ENCODE measurements at places on chromosomes 1 and 21.

- DNase-seq = no peak
Observed at GRCh38 chr1:164154622-164155021, 404.4 kb upstream of the PBX1 start.

DNA sequence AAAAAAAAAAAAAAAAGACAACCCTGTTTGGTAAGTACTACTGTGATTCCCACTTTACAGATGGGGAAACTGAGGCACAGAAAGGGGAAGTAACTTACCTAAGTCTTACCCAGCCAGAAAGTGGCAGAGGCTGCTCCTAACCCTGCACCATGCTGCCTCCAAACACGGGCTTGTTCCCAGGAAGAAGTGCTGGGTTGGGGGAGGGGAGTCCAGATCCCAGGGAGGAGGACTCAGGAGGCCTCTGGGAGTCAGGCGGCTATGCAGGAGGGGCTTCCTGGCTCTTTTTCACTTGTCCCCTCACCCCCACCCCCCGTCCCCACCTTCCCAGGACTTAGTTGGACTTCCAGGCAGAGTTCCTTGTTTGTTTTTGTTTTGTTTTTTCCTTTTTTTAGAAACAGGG, 23.9 kb downstream of the PIK3CD start:
- no peak for DNase-seq

DNA sequence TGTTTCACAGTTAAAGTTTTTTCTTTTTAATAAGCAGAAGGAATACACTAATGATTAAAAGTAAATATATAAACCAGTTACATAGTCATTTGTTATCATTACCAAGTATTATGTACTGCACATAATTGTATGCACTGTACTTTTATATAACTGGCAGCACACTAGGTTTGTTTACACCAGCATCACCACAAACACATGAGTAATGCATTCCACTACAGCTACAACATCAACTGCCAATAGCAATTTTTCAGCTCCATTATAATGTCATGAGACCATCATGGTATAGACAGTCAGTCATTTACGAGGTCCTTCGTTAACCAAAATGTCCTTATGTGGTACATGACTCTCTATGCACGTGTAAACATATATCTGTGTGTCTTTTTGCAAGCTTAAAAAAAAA, 35.2 kb downstream of the SCYL3 start:
- no peak for DNase-seq

DNA sequence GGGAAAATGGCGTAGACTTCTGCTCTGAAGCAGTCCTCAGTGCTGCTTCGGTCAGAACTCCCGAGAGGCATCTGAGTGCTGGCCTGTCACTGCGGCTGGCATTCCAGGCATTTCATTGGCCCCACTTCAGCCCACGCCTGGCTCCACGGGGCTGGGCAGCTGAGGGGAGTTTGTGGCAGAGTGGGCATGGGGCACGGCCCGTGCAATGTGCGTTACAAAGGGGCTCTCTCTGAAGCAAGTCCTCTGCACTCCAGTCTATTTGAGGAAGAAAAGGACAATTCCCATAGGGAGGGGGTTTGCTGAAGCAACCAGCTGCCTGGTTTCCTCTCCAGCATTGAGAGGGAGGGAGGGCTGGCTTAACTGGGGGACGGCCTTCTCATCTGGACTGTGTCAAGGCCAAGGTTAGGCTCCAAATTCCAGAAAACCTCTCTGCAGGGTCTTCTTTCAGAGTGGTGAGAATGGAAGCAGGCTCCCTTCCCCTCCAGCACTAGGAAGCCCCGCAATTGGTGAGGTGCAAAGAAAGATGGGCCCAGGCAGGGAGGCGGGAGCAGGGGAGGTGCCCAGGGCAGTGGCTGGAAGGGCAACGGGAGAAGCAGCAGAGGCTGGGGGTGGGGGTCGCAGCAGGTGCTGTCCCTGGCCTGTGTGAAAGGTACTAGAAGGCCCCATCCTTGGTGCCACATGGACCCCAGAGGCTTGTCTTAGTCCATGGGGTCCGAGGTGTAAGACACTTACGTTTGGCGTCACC, 21.1 kb upstream of the GPR157 start:
- DNase-seq = no peak

DNA sequence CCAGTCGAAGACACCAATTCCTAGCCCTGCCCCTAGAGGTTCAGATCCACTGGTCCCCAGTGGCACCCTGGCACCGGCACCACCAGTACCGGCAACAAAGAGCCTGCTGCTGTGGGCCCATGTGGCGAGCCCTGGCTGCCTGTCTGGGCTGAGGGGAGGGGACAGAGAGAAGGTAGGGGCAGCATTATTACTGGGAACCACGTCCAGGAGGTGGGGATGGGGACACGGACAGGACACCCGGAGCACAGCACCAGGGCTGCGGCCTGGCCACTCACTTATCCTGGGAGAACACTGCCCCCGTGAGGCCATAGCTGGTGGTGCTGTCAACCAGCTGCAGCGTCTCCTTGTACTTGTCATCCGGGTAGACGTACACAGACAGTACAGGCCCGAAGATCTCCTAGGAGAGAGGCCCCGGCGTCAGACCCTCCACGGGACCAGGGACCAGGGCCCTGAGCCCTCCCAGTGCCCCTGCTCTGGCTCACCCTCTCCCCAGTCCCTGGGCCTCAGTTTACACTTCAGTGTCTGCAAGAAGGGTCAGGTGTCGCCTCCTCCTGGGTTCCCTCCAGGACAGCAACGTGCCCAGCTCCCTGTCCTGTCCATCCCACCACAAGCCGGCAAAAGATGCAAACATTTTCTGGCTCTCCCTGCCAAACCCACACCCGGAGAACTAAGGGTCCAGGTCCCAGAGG, 15.8 kb upstream of the TAS1R2 start:
- peak; percentile 17 for DNase-seq

DNA sequence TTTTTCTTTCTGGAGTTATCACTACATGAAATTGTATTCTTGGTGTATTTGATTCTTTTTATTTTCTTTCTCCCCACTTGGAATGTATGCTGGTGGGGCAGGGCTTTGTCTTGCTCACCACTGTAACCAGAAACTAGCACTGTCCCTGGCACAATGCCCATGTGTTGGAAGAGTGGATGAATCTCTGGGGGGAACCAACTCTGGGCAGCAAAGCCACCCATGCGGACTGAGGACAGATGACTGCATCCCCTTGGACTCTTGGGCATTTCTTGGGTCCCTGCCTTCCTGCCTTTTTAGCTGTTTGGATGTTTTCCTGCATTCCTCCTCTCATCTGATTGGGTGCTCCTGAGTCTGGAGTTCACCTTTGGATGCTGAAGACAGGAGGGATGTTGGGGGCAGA, 6.1 kb downstream of the CYP4B1 start:
- no peak for DNase-seq

GRCh38 chr1:87403061-87403820, 74.6 kb downstream of the LMO4 start:
- DNase-seq = no peak

DNA sequence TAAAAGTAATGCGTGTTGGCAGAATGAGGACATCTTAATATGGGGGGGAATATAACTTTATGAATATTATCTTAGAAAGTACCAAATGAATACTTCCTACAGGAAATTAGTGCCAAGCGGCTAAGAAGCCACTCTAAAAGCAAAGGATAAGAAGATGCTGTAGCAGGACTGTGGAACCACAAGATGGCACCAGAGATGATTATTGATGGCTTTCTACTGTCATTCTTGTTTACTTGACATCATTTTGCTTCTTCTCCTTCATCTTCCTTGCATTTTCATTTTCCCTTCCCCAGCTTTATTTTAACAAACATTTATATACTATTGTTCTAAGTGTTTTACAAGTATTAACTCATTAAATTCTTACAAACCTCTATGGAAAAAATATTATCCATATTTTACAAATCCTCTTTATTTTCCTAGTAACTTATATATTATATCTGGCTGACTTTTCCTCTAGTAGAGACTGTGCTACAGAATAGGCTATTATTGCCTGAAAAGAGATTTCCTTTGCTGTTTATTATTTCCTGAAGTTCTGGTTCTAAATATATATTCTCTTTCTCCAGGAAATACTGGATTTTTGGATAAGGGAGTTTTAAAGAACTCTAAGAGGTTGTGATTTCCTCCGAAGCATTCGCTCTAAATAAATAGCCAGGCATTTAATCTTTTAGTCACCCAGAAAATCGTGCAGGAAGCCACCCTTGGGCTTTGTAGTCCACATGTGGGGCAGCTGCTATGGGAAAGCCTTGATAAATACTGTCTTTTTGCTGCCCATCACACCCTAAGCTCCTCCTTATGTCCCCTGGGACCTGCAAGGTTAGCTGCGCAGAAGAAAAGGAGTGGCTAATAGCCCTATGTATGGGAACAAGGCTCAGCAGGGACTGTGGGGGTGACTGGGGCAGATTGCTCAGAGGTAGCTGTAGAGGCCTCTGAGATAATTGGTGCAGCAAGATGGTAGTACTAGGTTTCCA, 69.8 kb downstream of the TPR start:
- DNase-seq = no peak

GRCh38 chr1:33758698-33759097, 105.2 kb upstream of the HMGB4 start:
- DNase-seq = no peak

GRCh38 chr1:224745924-224746323, 129.8 kb downstream of the CNIH3 start:
- DNase-seq = no peak

- no peak for DNase-seq
Observed at GRCh38 chr1:202289009-202289408, 52.7 kb downstream of the UBE2T start.

DNA sequence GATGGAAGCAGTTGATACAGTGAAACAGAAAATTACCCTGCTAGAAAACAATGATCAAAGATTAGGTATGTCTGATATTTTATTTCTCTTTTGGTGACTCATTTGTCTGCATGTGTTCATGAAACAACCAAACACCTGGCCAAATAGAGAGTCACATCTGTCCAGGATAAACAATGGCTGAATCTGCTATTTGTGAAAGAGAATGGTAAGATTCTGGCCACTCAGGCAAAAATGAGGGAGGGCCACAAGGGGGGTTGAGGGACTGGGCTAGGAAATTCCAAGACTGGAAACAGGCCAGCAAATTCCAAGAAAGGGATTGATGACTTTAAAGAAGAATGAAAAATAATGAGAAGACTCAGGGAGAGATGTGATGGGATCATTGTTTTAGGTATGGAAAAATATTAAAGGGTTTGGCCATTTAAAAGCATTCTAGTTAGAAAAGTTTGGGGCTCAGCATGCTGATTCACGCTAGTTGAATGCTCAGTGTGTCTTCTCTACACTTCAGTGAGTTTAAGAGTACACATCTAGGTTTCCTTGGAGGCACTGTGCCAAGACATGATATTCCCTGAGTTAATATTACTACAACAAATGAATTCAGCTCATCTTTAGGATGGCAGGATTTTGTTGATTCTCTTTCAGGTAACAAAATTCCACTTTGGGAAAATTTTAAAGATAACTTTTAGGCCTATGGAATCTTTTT, 44.9 kb downstream of the TRAF5 start:
- DNase-seq = no peak

DNA sequence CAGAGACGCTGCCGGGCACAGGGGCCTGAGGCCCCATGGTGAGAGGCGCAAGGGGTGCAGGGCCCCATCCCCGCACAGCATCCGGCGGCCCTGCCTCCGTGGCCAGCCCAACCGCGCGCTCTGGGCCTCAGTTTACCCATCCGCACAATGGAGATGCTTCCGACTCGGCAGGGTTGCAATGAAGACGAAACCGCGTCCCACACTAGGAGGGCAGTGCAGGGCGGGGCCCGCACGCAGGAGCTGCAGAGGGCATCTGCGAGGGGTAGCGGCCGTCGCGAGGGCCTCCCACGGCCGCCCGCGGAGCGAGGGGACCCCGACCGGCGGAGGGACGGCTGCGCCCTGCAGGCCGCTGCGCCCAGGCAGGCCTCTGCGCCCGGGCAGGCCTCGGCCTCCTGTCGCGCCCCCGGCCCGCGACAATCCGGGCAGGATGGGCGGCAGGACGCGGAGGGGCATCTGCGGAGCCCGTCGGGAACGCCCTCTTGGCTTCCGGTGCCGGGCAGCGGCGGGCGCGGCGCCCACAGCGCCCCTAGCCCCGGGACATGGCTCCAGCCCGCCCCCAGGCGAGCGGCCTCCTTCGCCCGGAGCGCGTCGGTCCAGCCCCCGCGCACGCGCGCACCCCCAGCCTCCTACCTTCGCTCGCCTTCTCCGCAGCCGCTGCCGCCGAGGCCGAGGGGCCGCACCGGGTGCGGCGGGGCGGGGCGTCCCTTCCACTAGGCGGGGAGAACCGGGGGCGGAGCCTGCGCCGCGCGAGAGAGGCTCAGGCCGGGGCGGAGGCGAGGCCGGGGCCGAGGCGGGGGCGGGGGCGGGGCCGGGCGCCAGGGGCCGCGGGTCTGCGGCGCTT, 15.3 kb downstream of the RNU1-1 start:
- peak; percentile 81 for DNase-seq

- no peak for DNase-seq
Observed at GRCh38 chr1:60898987-60899386, 183.4 kb upstream of the NFIA start.

DNA sequence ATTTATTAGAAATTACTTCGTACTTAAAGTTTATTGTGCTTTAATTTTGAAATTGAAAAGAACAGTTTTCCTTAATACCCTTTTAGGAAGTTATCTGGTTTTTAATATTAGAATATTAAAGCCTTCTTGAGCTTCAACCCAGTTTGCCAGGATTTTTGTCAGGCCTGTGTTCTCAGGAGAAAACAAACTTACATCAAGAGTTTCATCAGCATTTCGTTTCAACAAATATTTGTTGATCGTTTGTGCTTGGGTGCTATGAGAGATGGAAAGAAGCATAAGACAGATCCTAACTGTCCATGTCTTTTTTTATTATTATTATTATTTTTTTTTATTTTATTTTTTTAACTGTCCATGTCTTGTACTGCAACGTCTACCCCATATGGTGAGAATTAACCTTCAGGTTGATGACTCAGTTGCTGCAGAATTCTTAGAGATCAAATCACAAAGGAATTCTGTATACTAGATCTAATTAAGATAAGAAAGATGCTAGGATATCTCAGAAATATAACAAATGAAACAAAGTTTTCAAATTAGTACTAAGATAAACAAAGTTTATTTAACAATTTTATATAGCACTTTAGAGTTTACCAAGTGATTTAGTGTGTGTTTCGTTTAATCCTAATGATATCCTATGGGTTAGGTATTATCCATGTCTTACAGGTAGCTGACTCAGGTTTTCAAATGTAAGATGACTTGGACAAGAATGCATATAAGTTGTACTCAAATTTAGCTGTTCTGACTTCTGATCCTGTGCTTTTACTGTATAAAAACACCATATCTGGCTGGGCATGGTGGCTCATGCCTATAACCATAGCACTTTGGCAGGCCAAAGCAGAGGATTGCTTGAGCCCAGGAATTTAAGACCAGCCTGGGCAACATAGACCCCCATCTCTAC, 14.3 kb downstream of the FBXO28 start:
- no peak for DNase-seq

DNA sequence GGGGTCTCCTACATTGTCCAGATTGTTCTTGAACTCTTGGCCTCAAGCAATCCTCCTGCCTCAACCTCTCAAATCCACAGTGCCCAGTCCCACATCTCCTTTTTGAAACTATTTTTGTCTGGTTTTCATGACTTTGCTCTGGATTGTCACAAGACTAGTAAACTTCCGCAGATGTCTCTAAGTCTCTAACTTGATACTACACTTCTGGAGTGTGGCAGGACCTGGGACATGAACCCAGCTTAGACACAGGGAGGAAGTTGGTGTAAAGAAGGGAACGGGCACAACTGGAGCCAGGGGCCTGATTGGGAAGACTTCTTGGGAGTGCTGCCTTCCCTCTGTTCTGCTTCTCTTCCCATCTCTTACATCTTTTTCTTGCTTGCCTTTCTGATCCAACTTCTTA, 16.2 kb upstream of the DISC1 start:
- no peak for DNase-seq

GRCh38 chr1:113199760-113200455, 126.9 kb downstream of the LRIG2 start:
- DNase-seq = no peak
